ENCODE measurements at places on chromosomes 6 and 20. TPM values are rescaled to one million over a fixed set of nuclear protein-coding genes. Genes with fewer than 3 reads are reported as not detected.

- no peak for DNase-seq
Observed at GRCh38 chr6:83962582-83962981, 71.0 kb upstream of the MRAP2 start.

The LY86 gene
- total RNA-seq, result not detected

- DNase-seq, result no peak
Observed at GRCh38 chr6:96022225-96022624, 6.5 kb downstream of the FUT9 start.

DNA sequence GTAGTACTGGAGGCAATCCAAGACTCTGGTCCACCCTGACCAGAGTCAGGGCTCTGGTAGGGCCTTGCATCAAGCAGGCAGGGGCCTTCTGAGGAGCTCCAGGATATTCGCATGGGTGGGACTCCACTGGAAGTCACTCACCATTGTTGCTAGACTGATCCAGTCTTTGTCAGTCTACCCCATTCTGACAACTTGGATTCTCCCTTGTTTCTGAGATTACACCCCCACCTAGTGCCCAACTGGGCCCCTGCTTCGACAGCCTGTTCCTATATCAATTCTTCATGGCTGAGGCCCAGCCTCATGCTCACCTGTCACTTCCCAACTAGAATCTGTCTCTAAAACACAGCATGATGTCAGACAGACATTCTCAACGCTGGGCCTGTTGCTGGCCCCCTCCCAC is 5.2 kb downstream of the SLC35D3 start:
- DNase-seq, result peak; percentile 27

The DDO gene
- total RNA-seq, result 16.5 TPM

GRCh38 chr6:134235937-134236751 is 81.8 kb downstream of the SGK1 start:
- peak; percentile 81 for DNase-seq

GRCh38 chr6:129890701-129891100 is 29.6 kb upstream of the TMEM244 start:
- peak; percentile 71 for DNase-seq

The CTAGE9 gene
- not detected for total RNA-seq

The CRIP3 gene
- total RNA-seq, result not detected

Data from M059J (cell line).